ENCODE measurements at places on chromosomes 5 and 9.

GRCh38 chr5:74762599-74762998, 4.3 kb downstream of the GFM2 start:
- no peak for DNase-seq

- DNase-seq: no peak
These were observed 19.5 kb downstream of the FAM163B start for GRCh38 chr9:133589454-133590227.

DNA sequence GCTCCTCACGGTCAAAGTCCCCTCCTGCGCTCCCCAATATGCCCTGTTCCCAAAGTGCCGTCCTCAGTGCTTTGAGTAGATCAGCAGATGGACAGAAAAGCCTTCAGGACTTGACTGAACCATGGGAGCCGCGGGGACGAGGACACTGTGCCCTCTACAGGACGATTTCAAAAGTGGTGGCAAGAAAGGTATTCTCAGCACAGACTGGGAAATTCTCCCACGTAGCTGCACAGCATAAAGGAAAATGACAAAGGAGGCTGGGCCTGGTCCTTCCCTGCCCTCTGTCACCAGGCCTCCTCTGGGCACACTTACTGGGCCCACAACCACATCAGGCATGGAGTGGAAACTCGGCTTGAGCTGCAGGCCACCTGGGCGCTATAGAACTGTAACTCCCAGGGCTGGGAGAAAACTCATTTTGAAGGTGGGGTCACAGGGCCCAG, 16.7 kb upstream of the MTMR12 start:
- peak; percentile 77 for DNase-seq

DNA sequence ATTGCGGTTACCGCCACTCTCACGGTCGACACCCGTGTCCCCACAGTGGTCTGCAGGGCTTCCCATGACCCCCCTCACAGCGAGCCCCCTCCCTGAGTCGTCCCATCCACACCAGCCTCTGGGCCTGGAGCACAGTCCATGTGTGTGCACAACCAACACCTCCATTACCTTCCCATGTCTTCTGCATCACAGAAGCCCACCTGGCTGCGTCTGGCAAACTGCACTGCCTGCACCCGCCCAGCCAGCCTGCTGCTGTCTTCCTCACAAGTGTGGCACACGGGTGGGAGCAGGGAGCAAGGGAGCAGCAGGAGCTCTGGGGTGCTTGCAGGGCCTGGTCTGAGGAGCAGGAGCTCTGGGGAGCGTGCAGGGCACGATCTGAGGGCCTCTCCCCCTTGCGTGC, 415.3 kb upstream of the IRX4 start:
- no peak for DNase-seq

- DNase-seq: no peak
These were observed 165.1 kb downstream of the FBXO4 start for GRCh38 chr5:42090162-42090561.

DNA sequence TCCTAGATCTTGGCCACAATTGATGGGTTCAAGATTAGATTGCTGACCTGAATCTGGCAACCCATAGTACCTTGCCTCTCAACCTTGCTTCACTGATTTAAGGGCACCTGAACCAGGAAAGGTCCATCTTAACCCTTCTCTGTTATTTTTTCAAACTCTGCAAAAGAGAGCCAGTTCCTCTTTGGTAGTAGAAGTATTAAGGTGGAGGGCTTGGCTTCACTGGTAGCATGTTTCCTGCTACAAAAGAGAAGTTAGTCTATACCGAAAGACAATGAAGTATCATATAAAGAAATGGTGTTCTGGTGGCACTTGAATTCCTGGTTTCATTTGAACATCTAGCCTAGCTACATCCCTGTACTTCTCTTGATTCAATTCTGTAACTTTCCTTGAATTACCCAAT, 8.5 kb downstream of the ALG2 start:
- DNase-seq: no peak

GRCh38 chr5:31993165-31993961, 180.8 kb downstream of the GOLPH3 start:
- no peak for DNase-seq

GRCh38 chr9:78866207-78867132, 569.5 kb downstream of the PSAT1 start:
- DNase-seq: peak; percentile 77

DNA sequence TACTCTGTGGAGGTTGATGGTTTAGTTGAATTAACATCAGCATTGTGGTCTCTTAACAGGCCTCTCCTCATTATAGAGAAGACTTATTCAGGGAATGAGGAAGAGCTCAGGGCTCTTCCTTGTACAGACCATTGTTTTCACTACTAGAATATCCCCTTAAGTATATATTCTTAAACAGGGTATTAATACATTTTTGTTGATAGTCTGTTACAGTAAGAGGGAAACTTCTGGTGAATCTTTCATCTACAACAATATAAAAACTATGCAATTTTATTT, 330.7 kb downstream of the ADGRV1 start:
- no peak for DNase-seq

DNA sequence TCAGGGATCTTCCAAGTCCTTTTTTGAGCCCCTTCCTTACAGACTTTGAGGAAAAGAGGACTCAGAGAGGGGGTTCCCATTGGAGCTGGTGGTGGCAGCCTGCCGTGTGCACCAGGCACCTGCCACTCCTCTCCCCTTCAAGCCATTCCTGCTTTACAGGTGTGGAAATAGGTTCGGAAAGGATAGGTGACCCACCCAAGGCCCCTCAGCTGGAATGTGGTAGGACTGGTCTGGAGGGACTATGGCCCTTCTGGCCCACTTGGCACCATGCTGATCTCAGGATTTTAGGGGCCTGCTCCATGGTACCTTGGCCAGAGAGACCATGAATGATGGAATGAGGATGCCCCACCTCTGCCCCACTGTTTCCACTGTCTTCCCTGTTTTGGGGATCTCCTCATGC, 1.4 kb downstream of the GALNT12 start:
- no peak for DNase-seq

- no peak for DNase-seq
These were observed 23.2 kb downstream of the EGR1 start for GRCh38 chr5:138488481-138488945.

DNA sequence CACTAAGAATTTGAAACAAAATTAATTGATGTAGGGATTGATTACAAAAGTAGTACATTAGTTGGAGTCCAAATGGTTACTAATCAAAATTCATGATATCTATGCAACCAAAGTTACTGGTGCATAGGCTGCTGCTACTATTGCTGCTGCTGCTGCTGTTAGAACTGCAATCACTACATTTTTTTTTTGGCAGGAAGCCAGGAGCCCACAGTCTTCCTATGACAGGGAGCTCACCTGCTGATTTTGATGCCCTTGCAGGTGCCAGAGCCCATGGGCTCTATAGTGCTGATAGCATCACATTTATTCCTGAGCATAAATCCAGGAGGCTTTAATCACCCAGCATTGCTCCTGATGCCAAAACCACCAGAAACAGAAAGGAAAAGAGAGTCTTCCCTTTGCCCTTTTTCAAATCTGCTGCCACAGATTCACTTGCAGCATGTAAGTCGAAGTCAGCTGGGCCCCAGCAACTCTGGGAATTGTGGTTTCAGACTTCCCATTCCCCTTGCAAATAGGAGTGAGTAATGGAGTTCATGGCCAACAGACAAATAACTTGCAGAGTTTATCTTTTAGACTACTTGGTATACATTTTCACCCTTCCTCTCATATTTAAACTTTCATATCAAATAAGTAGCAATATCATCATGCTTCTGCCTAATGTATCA, 17.6 kb downstream of the SLCO6A1 start:
- no peak for DNase-seq

GRCh38 chr5:113118298-113118697, 141.7 kb downstream of the DCP2 start:
- DNase-seq: no peak

DNA sequence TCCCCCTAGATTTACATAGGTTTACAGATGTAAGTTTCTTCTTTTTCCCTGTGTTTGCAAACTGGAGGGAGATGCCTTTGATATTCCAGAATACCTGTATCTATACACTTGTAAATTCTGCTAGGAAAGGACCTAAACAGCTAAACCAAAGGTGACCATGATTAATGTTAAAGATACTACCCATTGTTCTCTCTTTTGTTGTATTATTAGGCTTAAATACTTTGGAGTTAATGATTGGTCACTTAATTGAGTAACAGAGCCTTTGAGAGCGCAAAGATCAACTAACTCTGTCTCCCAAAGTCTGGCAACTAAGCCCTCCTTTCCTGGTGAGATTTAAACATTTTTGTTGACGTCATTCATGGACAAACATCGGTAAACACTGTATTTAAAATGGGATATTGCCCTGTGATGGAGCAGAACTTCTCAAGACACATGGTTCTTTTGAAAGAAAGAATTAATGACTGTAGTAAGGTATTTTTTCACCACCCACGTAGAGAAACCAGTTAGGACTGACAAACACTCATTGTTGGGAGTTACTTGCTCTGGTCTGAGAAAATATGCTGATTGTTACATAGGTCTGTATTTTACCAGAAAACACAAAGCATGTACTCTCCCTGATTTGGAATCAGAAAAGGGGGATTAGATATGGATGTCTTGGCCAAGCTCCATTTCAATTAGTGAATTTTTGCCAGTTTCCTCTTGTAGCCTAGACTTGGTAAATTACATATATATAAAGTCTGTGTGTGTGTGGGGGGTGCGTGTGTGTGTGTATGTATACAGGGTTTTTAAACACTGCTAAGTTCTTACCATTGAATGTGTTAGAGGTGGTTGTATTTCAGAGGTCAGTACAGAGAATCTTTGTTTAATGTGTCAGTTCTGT, 4.6 kb downstream of the VCAN start:
- no peak for DNase-seq

DNA sequence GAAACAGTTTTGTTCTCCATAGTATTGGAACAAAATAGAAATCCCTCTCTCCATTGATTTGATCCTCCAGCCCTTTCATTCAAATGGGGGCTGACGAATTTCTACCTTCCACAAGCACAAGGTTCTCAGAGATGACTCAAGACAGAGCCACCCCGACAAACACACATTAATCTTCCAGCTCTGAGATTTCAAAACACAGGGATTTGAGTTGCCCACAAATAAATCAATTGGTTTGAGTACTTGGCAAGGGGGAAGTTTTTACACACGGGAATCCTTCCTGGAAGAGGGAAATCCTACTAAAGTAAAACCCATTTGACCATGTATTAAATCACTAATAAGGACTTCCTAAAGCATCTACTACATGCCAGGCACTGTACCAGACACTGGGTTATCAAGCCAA, 5.4 kb downstream of the ADRA1B start:
- no peak for DNase-seq

DNA sequence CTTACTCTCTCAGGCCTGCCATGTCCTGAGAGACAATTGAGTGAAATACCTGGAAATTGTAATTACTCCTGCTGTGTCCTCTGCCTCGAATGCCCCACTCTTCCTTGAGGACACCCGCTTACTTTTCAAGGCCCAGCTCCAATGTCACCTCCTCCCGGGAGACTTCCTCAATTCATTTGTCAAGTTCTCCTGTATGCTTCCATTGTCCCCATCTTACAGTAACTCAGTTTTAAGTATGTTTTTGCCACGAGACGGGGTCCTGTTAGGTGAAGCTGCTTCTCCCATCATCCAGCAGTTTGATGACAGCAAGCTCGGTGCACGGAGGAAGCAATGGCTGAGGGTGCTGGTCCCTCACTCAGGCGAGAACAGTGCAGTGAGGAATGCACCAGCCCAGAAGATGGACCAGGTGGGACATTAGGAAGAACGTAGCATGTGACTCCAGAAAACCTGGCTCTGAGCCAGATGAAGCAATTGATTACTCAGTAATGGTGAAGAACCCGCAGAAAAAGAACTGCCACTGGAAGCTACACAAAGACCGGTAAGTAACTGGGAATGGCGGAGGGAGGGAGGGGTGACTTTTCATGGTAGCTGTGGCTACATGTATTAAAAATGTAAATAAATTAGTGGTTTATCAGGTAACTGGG, 274.8 kb downstream of the DENND1A start:
- no peak for DNase-seq

DNA sequence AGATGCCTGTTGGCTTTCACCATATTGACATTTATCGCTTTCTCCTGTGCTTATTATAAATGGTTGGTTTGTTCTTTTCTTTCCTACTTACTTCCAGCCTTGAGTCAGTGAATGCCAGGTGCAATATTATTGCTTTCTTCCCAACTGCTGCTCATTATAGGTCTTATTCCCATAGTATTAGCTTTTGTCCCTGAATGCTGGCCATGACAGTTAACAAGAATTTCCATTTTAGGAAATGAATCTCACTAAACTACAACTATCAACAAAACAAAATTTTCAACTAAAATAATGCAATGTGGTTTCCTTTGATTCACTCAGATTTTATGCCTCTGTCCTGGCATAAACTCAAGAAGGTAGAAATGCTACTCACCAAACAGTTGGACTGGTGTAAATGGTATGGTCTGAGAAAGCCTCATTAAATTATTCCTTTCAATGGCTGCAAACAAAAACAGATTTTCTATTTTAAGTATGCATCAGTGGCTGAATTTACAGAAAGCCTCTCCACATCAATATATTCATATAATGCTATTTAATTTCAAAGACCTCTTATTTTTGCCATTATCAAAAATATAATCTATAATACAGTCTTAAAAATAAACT, 145.4 kb downstream of the TRPM6 start:
- DNase-seq: no peak

GRCh38 chr9:96150324-96151227, 151.4 kb downstream of the HSD17B3 start:
- DNase-seq: no peak

GRCh38 chr5:135955525-135955924, 742 bp upstream of the LECT2 start:
- no peak for DNase-seq

GRCh38 chr5:63524281-63524680, 438.0 kb downstream of the HTR1A start:
- no peak for DNase-seq

- DNase-seq: no peak
These were observed 87.5 kb downstream of the TRPM6 start for GRCh38 chr9:74800226-74800625.

- DNase-seq: no peak
These were observed 40.3 kb upstream of the SLC12A7 start for GRCh38 chr5:1152156-1152555.

DNA sequence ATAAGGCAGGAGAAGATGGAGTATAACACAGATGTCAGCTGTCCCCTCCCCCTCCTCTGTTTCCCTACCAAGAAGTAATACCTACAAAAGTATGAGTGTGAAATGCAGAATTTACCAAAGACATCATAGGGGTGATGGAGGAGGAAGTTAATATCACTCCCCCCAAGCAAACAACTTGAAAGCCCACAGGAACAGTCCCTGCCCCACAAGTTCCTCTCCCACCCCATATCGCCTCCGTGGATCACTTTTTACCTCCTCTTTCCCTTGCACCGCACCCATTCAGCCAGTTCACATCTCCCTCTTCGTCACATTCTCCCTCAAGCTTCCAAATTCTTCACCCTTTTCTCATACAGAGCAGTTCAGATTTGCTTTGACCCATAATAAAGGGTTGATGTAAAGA, 7.0 kb upstream of the SIL1 start:
- DNase-seq: no peak

GRCh38 chr5:143515829-143516228, 112.3 kb upstream of the NR3C1 start:
- DNase-seq: no peak

DNA sequence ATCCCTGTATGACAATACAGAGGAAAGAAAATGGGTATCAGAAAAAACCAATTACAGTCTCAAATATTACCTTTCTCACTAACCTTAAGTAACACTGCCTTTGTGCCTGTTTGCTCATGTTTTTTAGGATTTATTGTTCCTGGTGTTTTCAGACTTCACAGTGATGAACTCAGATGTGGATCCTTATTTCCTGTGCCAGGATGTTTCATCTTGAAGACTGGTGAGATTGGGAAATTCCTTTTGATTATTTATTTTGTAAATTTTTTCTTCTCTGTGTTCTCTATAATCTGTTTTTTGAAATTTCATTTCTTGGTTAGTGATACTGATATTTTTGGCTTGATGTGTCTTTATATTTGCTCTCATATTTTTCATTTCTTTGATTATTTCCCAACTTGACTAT, 142.4 kb upstream of the GRIN3A start:
- no peak for DNase-seq

All from dermis microvascular lymphatic vessel endothelial cell (primary cell).